ENCODE measurements at places on chromosomes 7 and 10.
A peak's percentile ranks its signal among the peaks of the same experiment; 100 is the strongest.

GRCh38 chr7:28697913-28698563 is 260.1 kb downstream of the TRIL start:
- DNase-seq: no peak

- no peak for DNase-seq
Measured at GRCh38 chr10:132499367-132499685, 38.3 kb upstream of the INPP5A start.

- no peak for DNase-seq
Measured at GRCh38 chr7:2471396-2471795, 4.8 kb downstream of the GRIFIN start.

- no peak for DNase-seq
Measured at GRCh38 chr10:132696204-132696603, 89.7 kb downstream of the NKX6-2 start.

GRCh38 chr10:43606323-43607198 is at the start of gene ZNF485:
TSS of gene ZNF485 (plus strand) at chr10:43606438. CDS start at chr10:43607051, 613 bp downstream.
- DNase-seq: peak; percentile 76

DNA sequence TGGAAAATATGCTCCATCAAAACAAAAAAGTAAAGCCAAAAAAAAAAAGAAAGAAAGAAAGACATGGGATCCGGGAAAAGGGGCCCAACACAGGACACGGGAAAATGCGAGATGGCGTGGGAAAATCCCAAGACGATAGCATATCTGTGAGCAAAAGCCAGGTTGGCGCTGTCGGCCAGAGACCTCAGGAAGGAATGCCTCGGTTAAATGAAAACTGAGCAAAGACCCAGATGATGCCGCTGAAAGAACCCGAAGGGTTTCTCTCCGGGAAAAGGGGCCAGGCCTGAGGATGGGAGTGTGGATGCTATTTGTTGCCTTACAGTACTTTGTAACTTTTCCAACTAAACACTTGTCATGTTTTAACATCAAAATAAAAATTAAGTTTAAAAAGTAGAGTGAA is 49.5 kb upstream of the PPP2R2D start:
- DNase-seq: no peak

GRCh38 chr7:12564996-12565764 is 5.3 kb upstream of the SCIN start:
- DNase-seq: no peak

DNA sequence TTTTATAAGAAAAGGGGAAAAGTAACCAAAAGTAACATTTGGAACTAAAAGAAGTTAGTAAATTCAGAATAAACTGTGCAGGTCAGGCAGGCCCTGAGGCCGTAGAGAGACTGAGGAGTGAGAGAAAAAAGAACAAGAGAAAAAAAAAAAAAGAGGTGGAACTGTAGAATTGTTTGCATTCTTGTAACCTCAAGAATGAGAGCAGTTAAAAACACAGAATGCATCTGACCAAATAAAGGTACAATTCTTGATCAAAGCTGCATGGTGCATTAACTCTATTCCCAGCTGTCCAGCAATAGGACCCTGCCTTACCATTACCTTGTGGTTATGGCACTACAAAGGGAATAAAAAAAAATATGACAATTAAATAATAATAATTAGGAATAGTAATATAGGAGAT is 170.1 kb upstream of the SEMA3A start:
- DNase-seq: no peak

- DNase-seq: no peak
Measured at GRCh38 chr7:117435475-117436043, 8.3 kb upstream of the ASZ1 start.

DNA sequence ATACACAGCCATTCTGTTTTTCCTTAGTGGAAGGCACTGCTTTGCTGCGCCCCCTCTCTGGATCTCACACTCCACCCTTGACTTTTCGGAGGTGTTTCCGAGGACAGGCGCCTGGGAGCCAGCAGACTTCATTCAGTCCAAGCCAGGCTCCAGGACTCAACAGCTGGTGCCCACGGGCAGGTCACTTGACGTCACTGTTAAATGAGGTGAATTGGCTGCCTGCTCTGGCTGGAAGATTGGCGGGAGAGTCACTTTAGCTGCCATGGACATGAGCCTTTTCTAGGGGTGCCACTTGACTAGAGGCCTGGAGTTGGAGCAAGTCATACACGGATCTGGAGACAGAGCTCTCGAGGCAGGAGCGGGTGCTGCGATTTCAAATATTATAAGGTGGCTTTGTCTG is 3.2 kb downstream of the HTRA1 start:
- no peak for DNase-seq

DNA sequence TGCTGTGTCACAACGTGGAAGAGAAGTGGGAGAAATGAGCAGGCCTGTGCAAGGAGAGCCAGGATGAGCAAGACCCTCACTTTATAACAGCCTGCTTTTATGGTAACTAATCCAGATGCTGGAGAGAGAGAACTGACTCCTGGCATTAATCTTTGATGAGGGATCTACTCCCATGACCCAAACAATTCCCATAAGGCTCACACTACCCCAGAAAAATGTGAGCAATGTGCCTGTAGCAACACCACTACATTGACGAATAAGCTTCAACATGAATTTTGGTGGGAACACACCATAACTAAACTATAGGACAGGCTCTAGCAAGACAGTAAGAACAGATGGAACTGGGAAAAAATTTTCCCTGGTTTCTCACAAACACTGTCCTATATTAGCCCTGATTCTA is 173.6 kb upstream of the PRSS58 start:
- DNase-seq: no peak

- DNase-seq: no peak
Measured at GRCh38 chr7:106744563-106745091, 83.7 kb upstream of the CCDC71L start.

GRCh38 chr7:26553128-26553527 is 261.5 kb downstream of the SNX10 start:
- no peak for DNase-seq

DNA sequence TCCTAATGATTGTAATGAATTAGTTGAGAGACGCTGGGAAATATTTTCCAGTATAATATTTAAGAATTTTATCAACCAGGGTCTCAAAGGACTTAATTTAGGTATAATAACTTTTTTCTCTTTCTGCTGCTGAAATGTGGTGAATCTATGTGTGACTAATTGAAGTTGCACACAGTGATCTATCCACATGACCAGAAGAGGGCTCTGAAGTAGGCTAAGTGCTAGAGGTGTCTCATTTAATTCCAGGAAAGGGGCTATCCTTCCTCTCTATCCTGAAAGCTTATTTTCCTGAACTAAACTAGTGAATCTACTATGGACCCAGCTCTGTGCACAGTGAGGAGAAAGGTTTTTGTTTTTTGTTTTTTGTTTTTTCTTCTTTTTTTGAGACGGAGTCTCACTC is 294.4 kb upstream of the MYO3A start:
- no peak for DNase-seq

DNA sequence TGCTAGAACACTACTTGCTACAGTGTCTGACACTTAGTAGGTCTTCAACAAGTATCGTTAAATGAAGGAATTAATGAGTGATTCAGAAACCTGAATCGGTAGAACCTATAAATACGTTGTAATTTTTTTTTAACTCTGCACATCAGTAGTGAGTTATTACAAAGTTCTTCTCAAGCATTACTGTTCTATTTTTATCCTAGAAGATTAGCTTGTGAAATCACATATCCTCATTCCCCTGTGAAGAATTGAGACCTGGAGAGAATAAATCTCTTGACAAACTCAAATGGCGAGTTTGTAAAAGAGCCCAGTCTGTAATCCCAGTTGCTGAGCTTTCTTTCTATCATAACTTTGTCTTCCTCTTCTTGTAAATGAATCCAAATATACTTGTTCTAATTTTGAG is 34.7 kb downstream of the HYAL4 start:
- DNase-seq: no peak

- no peak for DNase-seq
Measured at GRCh38 chr7:32155712-32156111, 85.5 kb upstream of the PDE1C start.

- no peak for DNase-seq
Measured at GRCh38 chr10:6962576-6962975, 382.5 kb upstream of the PRKCQ start.

DNA sequence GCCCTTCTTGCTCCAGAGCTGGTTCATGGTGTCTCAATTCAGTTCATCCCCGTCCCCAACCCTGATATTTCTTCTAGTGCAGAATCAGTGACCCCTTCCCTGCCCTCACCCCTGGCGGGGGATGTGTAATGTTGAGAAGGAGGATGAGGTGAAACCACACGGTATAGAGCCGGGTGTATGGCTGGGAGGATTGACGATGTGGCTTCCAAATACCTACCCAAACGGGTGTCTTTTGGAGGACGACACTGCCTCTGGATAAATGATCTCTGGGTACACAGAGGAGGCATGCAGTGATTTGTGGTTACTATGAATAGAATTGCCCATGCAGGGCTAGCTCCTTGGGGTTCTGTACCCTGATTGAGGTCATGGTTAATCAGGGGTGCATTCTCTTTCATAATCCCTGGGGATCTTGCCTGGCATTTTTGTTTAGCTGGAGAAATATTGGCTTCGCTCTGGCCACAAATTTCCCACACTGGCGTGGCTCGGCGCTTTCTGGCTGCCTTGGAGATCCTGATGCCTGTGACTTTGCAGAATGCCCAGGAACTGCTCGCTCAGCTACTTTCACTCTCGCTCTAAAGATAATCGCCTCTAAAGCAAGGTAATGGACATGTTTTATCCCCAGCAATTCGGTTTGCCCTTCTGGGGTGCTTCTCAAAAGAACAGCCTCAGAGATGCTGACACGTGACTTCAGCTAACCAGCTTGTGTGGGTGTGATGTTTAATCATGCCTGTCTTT is 89.2 kb downstream of the RBM20 start:
- DNase-seq: no peak

- no peak for DNase-seq
Measured at GRCh38 chr10:93615576-93616235, 3.4 kb downstream of the PDE6C start.

GRCh38 chr10:131088619-131089018 is 222.9 kb downstream of the TCERG1L start:
- no peak for DNase-seq

- DNase-seq: no peak
Measured at GRCh38 chr7:88200789-88201188, 19.0 kb downstream of the SRI start.

Measured in mucosa of descending colon (tissue), 3 donors.